ENCODE measurements at places on chromosomes 4 and X.

GRCh38 chr4:145805490-145805889 is 125.5 kb downstream of the C4orf51 start:
- no peak for DNase-seq

GRCh38 chrX:50093625-50094024 is 107.2 kb downstream of the AKAP4 start:
- DNase-seq: no peak

- DNase-seq: no peak
Measured at GRCh38 chr4:78704981-78705683, 71.0 kb upstream of the BMP2K start.

DNA sequence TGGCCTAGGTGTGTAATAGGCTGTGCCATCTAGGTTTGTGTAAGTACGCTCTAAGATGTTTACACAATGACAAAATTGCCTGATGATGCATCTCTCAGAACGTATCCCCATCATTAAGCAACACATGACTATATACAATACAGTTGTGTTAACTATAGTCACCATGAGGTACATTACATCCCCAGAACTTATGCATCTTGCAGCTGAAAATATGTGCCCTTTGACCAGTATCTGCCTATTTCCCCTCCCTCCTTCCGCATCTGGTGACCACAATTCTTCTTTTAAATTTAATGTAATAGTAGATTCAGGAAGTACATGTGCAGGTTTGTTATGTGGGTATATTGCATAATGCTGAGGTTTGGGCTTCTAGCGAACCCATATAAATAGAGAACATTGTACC is 239.8 kb upstream of the IL1RAPL1 start:
- DNase-seq: no peak

Data from DMS79 treated with DMSO at 0.1 percent for 48 hours (cell line).